DMS 273 treated with DMSO at 0.1 percent for 48 hours (cell line): ENCODE measurements at places on chromosomes 11 and 22.

GRCh38 chr22:17780116-17780740 lies 6.0 kb upstream of the BID start:
- no peak for DNase-seq

DNA sequence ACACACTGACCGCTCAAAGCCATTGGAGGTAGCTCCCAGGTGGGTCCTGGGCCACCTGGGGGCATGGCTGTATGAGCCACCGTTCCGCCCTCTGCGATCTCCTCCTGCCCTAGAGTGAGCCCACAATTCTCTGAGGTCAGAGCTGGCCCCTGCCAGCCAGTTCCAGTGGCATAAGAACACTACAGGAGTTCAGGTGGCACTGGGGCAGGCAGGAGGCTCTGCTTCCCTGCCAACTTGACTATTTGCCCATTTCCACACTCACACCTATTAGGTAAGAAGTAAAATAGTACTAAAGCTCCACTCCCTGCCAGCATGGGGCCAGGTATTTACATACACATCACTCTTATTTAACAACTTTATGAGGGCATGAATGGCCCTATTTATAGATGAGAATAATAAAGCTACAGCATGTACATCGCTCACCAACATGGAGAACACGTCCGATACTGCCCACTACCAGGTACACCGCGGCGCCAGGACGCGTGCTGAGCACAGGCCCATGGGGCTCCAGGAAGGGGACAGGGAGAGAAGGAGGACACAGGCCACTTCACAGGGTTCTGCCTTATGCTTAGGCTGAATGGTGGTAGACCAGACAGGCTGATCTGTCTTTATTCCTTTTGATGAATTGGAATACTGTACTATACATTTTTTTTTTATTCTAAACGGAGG lies 26.2 kb downstream of the PISD start:
- DNase-seq: no peak

DNA sequence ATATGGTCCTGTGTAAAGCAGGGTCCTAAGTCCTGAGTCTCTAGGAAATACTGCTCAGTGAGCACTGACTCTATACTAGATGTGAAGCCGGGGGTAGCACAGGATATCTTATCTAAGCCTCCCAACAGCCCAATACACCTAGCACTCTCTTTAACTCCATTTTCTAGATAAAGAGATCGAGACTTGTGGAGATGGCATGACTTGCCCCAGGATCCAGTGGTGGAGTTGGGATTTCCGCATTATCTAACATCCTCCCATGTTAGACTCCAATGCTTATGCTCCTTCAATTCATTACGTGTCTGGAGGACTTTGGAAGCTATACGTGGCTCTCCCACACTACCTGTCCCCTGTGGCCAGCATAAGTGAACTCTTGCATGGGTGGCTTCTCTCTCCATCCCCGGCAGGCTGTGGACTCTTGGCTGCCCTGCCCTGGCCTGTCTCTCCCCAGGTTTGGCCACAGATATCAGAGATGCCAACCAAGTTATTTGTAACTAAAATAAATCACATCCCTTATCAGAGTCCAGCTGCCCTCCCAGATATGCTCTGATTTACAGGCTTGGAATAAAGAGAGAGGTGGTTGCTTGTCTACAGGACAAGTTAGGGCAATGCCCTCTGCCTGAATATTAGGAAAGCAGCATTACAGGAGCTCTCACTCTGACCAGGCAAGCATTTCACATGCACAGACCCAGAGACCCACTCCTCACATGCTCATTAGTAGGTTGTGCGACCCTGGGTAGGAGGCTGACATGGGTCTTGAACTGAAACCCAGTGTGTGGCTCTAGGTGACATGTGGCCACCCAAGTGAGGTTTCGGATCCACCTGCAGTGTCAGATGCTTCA lies 4.5 kb downstream of the CD44 start:
- DNase-seq: no peak

GRCh38 chr11:61870541-61871031 lies 20.8 kb downstream of the FADS3 start:
- DNase-seq: no peak

DNA sequence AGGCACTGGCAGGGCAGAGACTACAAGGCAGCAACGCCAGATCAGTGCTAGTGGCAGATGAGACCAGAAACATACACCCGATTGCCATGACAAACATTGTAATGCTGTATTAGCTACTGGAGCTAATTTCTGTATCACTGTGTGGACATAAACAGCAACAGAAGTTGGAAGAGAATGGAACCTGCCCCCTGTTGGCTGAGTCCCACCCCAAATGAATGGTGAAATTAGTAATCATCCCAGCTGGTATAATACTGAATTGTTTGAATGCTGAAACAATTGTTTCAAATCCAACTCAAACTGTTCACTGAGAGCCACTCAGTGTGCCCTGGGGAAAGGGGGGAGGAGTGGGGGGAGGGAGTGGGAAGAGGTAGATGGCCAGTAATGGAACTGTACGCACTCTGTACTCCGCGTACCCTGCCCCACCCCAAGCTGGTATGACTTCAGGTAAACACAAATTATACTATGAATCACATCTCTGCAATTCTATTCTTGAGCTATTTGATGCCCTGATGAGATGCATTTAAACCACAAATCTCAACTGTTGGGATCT lies 11.2 kb upstream of the BIRC3 start:
- no peak for DNase-seq

DNA sequence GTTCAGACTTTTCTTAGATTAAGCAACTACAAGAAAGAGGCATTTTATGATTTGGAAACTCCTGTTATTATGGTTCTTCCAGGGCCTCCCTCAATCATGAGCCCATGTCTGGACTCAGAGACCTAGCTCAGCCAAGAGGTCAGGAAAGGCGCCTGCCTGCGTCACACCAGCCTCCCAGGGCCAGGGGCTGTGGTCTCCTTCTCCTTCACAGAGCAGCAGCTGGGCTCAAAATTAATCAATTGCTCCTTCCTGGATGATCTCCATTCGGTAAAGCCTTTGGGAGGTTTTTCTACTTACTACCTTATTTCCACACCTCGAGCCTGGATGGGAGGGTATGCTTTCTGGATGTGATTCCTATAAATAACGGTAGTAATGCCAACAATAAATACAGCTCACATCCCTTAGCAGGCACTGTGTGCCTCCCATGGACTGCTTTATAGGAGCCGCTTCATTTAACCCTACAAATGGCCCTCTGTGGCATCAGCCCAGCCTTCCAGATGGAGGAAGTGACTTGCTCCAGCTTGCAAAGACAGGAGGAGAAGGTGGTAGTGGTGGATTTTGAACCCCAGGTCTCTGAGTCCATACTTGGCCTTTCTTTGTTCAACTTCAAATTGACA lies 1445.6 kb downstream of the TBC1D22A start:
- DNase-seq: no peak

DNA sequence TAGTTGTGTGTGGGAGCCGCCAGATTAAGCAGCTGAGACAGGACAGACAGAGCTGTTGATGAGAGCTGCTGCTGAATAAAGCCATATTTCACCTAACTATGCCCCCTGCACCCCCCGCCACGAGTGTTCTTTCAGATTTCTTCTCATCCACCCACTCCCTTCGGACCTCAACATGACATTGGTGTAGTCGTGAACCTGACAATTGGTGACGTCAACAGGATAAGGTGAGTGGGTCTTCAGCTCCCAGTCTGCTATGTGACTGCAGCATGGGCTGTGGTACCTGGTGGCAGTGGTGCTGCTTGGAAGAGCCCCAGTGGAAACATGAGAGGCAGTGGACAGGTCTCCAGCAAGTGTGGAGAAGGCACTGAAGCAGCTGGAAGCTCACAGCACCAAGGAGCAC lies 28.3 kb upstream of the KCNA4 start:
- no peak for DNase-seq

DNA sequence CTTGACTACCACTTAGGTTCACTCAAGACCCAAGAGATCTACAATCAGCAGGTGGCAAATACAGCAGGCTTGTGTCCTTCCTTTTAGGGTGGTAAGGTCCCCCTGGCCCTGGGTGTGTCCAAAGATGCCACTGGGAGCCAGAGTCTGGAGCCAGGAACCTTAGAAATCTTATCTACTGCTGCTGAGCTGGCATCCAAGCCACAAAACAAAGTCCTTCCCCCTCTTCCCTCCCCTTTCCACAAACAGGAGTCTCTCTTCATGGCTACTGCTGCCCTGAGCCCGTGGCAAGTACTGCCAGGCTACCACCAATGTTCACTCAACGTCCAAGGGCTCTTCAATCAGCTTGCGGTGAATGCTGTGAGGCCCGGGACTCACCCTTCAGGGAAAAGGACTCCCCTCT lies 21.4 kb upstream of the AQP11 start:
- no peak for DNase-seq

DNA sequence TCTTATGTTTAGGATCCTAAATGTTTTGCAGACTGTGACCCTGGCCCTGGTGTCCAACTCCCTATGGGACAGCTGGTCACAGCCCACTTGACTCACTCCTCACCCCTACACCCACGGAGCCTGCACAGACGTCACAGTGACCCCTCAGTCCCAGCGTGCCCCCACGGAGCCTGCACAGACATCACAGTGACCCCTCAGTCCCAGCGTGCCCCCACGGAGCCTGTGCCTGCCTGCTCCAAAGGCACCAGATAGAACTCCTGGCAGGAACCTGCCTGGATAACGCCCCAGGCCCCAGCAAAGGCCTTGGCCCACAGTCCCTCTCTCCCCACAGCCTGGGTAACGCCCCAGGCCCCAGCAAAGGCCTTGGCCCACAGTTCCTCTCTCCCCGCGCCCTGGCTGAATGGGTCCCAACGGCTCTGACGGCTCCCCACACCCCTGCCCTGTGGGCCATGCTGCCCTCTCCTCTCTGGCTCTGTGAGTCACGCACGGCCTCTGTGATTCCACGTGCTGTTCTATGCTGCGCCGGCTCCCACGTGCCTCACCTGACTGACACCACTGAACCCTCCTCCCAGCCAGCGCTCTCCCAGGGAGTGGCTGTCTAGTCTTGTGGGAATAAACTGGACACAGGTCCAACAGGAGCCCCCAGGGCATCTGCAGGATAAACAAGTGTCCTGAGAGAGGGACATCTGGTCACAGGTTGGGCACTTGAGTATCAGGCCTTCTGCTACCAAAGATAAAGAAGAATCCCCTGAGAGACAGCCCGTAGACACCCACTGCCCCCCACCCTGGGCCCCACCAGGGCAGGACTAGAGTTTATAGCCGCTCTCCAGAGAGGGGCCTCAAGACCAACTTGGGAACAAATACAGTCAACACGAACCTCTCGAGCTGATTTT lies 250.3 kb downstream of the BRD1 start:
- DNase-seq: no peak

DNA sequence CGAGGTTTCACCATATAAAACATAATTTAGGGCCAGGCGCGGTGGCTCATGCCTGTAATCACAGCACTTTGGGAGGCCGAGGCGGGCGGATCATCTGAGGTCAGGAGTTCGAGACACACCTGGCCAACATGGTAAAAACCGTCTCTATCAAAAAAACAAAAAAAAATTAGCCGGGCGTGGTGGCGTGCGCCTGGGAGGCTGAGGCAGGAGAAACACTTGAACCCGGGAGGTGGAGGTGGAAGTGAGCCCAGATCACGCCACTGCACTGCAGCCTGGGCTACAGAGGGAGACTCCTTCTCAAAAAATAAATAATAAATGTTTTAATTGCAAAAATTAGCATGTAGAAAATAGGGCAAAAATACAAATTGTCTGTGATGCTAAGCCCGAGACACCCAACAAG lies 993 bp upstream of the SFI1 start:
- no peak for DNase-seq

DNA sequence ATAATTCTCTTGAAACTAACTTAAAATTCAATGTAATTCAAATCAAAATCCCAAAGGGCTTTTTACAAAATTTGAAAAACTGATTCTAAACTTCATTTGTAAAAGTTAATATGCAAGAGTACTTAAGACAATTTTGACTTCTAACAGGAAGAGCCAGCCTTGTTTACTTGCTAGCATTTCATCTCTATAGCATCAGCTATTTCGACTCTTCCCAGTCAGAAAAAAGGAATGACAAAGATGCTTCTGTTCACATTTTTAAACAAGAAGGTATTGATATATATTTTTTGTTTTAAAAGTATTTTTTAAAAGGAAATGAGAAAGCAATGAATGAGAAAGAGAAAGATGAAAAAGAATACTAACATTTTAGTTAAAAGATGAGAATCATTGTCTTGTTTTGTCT lies 16.4 kb downstream of the SLN start:
- no peak for DNase-seq

- no peak for DNase-seq
Observed at GRCh38 chr22:20395907-20396287, 1.9 kb downstream of the ZNF74 start.

DNA sequence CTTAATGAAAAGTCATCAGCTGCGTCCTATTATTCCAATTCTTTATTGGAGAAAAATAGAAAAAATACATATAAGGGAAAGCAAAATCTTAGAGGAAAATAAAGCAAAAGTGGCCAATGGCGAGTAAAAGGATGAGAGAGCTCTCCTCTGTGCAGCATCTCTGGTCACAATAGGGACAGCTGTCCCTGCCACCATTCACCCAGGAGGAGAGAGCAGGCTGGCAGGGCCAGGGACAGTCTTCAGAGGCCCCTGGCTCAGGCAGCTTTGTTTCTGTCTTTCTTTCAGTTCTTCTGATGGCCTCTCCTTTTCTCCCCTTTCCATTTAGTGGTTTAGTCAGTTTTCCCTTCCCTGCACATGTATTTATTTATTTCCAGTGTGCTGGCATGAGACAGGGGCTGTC lies 941.3 kb downstream of the NTM start:
- DNase-seq: no peak

GRCh38 chr11:87254562-87254961 lies 216.8 kb downstream of the TMEM135 start:
- no peak for DNase-seq

- DNase-seq: no peak
Observed at GRCh38 chr11:24560324-24560723, 63.5 kb downstream of the LUZP2 start.

DNA sequence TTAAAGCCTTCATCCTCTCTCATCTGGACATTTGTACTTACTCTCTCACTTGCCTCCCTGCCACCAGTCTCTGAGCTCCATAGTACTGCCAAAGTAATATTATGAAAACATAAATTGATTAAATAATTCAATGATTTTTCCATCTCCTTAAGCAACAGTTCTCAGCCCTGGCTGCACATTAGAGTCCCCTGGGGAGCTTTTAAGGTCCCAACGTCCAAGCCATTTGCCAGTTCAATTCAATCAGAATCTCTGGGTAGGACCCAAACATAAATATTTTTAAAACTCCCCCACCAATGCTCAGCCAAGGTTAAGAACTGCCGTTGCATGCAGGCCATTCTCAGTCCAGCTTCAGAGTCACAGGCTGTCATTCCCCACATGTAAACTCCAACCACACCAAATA lies 114.4 kb upstream of the BMAL1 start:
- DNase-seq: no peak

DNA sequence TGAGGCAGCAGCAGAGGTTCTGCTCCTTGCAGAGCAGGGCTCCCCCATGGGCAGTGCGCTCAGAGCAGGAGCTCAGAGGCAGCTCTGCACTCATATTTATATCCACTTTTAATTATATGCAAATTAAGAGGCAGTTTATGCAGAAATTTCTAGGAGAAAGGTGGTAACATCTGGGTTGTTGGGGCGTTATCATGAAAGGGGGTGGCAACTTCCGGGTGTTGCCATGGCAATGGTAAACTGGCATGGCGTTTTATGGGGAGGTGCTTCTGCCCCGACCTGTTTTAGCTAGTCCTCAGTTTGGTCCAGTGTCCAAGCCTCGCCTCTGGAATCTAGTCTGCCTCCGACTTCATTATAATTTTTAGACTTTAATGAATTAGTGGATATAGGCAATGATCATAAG lies 1191.7 kb downstream of the TBC1D22A start:
- no peak for DNase-seq
